ENCODE measurements at places on chromosomes 16 and 17.

DNA sequence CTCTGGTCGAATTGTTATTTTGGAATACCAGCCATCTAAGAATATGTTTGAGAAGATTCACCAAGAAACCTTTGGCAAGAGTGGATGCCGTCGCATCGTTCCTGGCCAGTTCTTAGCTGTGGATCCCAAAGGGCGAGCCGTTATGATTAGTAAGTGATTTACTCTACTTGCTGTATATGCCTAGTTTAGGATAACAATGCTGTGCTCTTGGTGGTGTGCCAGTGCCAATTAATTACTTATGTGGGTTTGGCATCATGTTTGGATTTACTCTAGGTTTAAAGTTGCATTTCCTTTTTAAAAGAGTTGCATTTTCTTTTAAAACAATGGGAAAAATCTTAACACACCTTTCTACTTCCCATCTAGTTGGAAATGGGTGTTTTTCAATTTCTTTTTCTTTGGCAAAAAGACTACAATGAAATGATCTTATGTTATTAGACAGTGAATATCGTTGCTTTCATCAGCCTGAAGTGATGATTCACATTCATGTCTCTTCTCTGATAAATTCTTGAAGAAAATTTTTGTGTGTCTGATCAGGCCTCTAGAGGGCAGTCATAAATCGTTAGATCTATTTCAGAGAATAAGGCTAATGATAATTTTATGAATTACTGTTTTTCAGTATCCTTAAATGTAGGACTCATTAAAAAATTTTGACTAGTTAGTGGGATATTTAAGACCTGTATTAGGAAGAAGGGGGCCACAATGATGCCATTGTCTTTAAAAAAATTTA is 5.6 kb downstream of the SF3B3 start:
- DNase-seq, result no peak
- H3K4me1 ChIP-seq, result peaks cover 20% of the 10 kb centered on the region
- peak overlapping the region; percentile 73 for H3K27ac ChIP-seq

DNA sequence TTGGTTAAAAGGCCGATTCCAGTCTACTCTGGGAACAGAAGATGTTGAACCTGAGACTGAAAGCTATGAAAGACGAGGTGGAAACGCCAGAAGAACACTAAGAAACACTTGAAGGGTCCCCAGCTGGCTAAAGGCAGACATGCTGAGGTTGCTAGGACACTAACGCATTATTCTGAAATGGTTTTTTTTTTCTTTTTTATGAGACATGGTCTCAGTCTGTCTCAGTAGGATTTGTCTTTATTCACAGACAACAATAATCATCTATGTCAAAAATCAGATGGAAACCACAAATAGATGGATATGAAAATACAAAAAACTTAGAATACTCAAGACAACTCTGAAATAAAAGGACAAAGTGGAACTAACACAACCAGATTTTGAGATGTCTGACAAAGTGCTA is 35.0 kb upstream of the RASD1 start:
- H3K27ac ChIP-seq, result no peak overlapping the region
- no peaks in the 10 kb centered on the region for H3K27me3 ChIP-seq
- H3K4me3 ChIP-seq, result no peak overlapping the region
- DNase-seq, result no peak
- no peaks in the 10 kb centered on the region for H3K36me3 ChIP-seq

DNA sequence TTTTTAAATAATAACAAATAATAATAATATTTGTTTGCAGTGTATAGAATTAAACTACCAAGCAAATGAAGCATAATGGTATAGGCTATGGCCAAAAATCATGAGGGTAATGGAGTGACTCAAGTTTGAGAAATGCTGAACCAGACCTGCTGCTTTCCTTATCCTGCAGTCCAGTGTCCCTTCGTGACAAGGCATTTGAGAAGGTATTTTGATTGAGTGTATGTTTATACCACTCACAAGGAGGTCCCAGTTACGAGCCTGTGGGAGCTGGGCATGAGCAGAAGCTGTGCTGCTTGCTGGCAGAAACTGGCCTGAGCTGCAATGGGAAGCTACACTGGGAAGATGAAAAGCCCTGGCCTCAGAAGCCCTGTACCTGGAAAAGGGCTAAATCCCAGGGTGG is 50.3 kb downstream of the GNAO1 start:
- no peak overlapping the region for H3K4me3 ChIP-seq
- H3K4me1 ChIP-seq, result peaks cover 11% of the 10 kb centered on the region
- no peak for DNase-seq
- H3K36me3 ChIP-seq, result no peaks in the 10 kb centered on the region

GRCh38 chr17:43211123-43211479 is 574 bp upstream of the TMEM106A start:
- DNase-seq, result no peak
- peaks cover 18% of the 10 kb centered on the region for H3K4me1 ChIP-seq
- no peaks in the 10 kb centered on the region for H3K27me3 ChIP-seq
- peak overlapping the region; percentile 58 for H3K27ac ChIP-seq
- H3K36me3 ChIP-seq, result peaks cover 4% of the 10 kb centered on the region

GRCh38 chr17:9924735-9925191 is 19.7 kb upstream of the RCVRN start:
- DNase-seq, result no peak
- H3K27ac ChIP-seq, result no peak overlapping the region
- H3K27me3 ChIP-seq, result peaks cover 7% of the 10 kb centered on the region
- H3K4me1 ChIP-seq, result peaks cover 13% of the 10 kb centered on the region

- H3K27ac ChIP-seq, result peak overlapping the region; percentile 60
- no peaks in the 10 kb centered on the region for H3K36me3 ChIP-seq
- no peak overlapping the region for H3K4me3 ChIP-seq
- DNase-seq, result no peak
- H3K27me3 ChIP-seq, result peaks cover 30% of the 10 kb centered on the region
Measured at GRCh38 chr16:27920391-27920891, 143.1 kb downstream of the GSG1L start.

GRCh38 chr17:20266806-20267458 is 200.4 kb downstream of the LGALS9B start:
- H3K36me3 ChIP-seq, result peaks cover 5% of the 10 kb centered on the region
- no peaks in the 10 kb centered on the region for H3K27me3 ChIP-seq
- DNase-seq, result no peak
- H3K27ac ChIP-seq, result no peak overlapping the region
- H3K4me1 ChIP-seq, result peaks cover 38% of the 10 kb centered on the region

- H3K27me3 ChIP-seq, result no peaks in the 10 kb centered on the region
- no peak overlapping the region for H3K27ac ChIP-seq
- no peak for DNase-seq
Measured at GRCh38 chr17:75601057-75601987, 13.7 kb downstream of the MYO15B start.

DNA sequence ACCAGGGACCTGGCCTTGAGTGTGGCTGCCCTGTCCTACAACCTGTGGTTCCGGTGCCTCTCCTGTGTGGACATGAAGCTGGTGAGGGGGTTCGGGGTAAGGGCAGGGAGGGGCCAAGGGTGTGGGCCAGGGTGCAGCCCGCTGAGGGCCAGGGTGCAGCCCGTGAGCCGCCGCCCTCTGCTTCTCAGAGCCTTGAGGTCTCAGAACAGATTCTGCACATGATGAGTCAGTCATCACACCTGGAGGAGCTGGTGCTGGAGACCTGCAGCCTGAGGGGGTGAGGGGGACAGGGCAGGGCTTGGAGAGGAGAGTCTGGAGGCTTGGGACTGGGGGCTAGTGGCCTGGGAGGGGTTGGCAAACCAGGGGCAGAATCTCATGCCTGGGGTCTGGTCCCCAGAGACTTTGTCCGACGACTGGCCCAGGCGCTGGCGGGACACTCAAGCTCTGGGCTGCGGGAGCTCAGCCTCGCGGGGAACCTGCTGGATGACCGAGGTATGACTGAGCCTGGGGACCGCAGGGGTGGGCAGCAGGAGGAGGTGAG is 2.2 kb downstream of the CARMIL2 start:
- no peaks in the 10 kb centered on the region for H3K36me3 ChIP-seq
- no peak for DNase-seq
- no peaks in the 10 kb centered on the region for H3K4me1 ChIP-seq
- peaks cover 47% of the 10 kb centered on the region for H3K27me3 ChIP-seq
- H3K4me3 ChIP-seq, result no peak overlapping the region
- H3K27ac ChIP-seq, result no peak overlapping the region

- no peaks in the 10 kb centered on the region for H3K36me3 ChIP-seq
- H3K27me3 ChIP-seq, result peaks cover 3% of the 10 kb centered on the region
- H3K4me1 ChIP-seq, result peaks cover 39% of the 10 kb centered on the region
- H3K27ac ChIP-seq, result no peak overlapping the region
- no peak overlapping the region for H3K4me3 ChIP-seq
Measured at GRCh38 chr16:17381784-17382183, 89.0 kb downstream of the XYLT1 start.

DNA sequence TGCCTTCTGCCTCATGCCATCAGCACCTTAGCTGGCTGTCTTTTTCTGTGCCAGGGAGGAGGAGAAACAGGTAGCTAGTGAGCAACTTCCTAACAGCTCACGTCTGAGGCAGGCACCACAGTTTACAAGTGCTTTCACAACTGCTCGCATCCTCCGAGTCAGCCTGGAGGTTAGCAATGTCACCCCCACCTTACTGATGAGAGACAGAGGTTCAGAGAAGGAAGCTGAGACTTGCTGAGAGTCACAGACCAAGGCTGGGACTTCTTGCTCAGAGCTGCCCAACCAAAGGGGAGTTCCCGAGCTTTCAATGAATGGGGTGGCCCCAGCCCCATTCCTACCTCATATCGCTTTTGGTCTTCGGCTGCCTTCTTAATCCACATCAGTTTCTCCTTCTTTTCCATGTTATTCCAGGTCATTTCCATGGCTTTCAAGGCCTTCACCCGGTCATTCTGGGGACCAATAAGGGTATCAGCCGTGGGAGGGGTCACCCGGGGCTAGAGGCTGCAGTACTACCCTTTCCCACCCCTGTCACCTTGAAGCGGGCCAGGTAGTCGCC is 9.6 kb downstream of the UBTF start:
- no peak overlapping the region for H3K27ac ChIP-seq
- peaks cover 14% of the 10 kb centered on the region for H3K36me3 ChIP-seq
- DNase-seq, result no peak
- peaks cover 7% of the 10 kb centered on the region for H3K4me1 ChIP-seq
- H3K4me3 ChIP-seq, result no peak overlapping the region

DNA sequence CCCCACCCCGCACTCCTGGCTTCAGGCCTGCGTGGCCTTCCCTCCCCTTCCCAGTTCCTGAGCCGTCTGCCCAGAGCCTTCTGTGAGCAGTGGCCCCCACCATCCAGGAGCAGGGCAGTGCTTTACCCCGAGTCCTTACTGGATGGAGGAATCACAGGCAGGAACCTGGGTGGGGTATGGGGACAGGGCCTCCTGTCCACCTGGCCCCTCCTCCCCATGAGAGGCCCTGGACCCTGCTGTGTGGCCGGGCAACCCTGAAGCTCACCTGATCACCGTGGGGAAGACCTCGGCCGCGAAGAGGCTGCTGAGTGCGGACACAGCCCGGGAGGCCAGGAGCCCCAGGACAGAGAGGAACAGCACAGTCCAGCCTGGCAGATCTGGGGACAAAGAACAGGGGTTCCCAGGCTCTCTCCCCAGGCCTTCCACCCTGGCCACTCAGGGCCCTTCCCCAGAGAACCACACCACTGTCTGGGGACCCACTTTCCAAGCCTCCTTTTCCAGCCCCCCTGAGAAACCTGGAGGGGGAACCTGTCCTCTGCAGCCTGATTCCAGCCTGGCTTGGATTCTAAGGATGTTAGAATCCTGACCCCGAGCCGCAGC is 3.2 kb downstream of the SLC22A31 start:
- DNase-seq, result no peak
- H3K27ac ChIP-seq, result no peak overlapping the region
- peaks cover 20% of the 10 kb centered on the region for H3K27me3 ChIP-seq
- no peak overlapping the region for H3K4me3 ChIP-seq

DNA sequence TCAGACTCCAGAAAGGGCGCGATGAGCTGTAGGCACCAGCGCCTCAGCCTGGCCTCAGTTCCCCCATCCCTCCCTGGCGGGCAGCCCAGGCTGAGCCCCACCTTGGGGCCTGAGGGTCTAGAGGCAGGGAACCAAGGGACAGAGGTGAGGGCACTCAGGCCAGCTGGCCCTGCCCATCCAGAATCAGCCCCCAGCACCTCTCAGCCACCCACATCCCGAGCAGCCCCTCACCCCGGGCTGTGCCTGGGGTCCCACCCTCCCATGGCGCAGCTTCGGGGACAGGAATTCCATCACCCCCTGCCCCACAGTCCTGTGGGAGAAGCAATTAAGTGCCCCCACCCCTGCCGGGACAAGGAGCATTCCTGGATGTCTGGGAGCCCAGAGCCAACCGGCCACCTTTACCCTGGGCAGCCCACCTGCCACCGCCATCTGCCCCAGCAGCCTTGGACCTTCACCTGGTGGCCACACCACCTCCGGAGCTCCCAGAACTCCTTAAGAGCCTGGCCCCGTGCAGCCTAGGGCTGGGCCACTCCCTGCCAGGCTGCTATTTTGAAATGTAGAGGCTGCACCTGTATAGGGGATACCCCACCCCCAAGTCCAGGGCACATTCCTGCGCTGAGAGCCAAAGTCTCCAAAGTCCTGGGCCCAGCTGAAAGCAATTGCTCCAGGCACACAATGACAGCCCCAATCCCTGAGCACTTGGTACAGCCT is 33.7 kb upstream of the PVALEF start:
- H3K4me1 ChIP-seq, result no peaks in the 10 kb centered on the region
- H3K36me3 ChIP-seq, result no peaks in the 10 kb centered on the region
- no peaks in the 10 kb centered on the region for H3K27me3 ChIP-seq
- no peak overlapping the region for H3K4me3 ChIP-seq
- H3K27ac ChIP-seq, result no peak overlapping the region
- no peak for DNase-seq

DNA sequence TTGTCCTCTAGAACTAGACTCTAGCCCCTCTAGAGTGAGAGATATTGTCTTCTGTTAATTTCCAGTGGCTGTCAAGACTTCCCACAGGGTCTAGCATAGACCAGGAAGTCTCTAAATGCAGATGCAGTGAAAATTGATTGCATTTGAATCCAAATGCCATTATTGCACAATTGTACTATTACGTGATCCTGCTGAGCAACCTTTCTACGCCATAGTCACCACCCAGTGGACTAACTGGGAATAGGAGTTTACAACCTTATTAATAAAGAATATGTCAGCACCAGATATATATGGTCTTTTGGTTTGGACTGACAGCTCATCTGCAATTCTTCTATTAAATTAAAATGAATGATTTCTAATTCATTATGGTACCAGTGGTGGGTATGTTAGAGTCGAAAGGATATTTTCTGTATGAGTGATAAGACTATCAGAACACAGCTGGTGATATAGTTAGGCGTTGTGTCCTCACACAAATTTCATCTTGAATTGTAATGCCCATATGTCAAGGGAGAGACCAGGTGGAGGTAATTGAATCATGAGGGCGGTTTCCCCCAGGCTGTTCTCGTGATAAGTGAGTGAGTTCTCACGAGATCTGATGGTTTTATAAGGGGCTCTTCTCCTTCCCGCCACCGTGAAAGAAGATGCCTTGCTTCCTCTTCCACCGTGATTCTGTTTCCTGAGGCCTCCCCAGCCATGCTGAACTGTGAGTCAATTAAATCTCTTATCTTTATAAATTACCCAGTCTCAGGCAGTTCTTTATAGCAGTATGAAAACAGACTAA is 138.9 kb upstream of the CA10 start:
- DNase-seq, result no peak
- no peak overlapping the region for H3K27ac ChIP-seq
- H3K36me3 ChIP-seq, result no peaks in the 10 kb centered on the region
- H3K27me3 ChIP-seq, result peaks cover 18% of the 10 kb centered on the region

- no peak overlapping the region for H3K27ac ChIP-seq
- no peak overlapping the region for H3K4me3 ChIP-seq
- peaks cover 4% of the 10 kb centered on the region for H3K4me1 ChIP-seq
- H3K27me3 ChIP-seq, result no peaks in the 10 kb centered on the region
- DNase-seq, result no peak
Measured at GRCh38 chr17:39553341-39553945, 54.3 kb downstream of the NEUROD2 start.
